Activated CD4-positive, alpha-beta T cell treated with anti-CD3 and anti-CD28 coated beads for 4 hours (primary cell): ENCODE measurements at places on chromosomes 7 and 10.

GRCh38 chr7:3206101-3206500 is 95.0 kb upstream of the SDK1 start:
- DNase-seq, result no peak

DNA sequence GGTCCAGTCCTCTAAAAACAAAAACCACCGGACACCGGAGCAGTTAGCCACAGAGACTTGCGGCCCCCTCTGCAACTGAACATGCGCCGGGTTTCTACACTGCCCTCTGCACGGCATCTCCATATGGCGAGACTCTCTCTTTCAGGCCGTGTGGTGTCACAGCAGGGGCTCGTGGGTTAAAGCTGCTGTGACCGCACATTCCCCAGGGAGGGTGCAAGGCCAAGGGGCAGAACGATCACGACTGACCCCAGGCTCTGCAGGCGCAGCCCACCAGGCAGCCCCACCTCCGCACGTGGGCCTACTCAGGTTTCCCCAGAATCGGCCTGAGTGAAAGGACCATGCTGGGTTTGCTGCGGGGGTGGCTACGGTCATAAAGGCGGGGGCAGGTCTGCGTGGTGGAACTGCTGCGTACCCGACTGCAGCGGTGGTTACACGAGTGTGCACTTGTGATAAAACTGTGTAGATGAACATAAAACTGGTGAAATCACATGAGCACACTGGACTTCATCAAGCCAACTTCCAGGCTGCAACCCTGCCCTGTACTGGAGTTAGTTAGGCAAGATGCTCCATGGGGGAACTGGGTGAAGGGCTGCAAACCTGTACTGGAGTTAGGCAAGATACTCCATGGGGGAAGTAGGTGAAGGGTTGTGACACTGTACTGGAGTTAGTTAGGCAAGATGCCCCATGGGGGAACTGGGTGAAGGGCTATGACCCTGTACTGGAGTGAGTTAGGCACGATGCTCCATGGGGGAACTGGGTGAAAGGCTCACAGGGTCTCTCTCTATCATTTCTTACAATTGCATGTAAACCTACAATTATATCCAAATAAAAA is 81.4 kb upstream of the PPP2R2D start:
- no peak for DNase-seq

GRCh38 chr7:16926283-16926682 is 44.5 kb upstream of the AGR3 start:
- no peak for DNase-seq

- DNase-seq, result no peak
Observed at GRCh38 chr7:117781707-117782106, 91.5 kb downstream of the CTTNBP2 start.

- no peak for DNase-seq
Observed at GRCh38 chr10:130747356-130747755, 564.2 kb downstream of the TCERG1L start.

GRCh38 chr10:20745556-20746375 is 151.3 kb downstream of the NEBL start:
- DNase-seq, result no peak

- DNase-seq, result no peak
Observed at GRCh38 chr7:141700296-141700847, 1.6 kb downstream of the DENND11 start.

DNA sequence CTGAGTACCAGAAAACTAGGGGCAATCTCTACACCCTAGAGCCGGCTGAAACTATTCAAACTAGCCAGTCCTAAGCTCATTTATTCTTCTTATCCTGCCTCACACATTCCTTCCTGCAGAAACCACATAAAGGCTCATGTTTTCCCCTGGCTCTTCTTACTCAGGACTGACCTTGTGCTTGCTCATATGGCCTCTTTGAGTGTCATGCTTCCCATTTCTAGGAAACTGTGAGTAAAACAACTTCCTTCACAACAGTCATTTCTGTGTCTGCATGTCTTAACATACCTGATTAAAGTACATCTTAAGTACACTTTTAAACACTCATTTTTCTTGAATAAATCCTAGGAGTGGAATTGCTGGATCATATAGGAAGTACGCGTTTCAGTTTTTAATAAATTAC is 52.3 kb upstream of the KIAA1217 start:
- no peak for DNase-seq

- no peak for DNase-seq
Observed at GRCh38 chr7:131655866-131656265, 99.4 kb upstream of the PODXL start.

GRCh38 chr10:19767876-19768275 is 48.4 kb upstream of the PLXDC2 start:
- DNase-seq, result no peak

GRCh38 chr7:150313870-150314269 is 9.3 kb upstream of the LRRC61 start:
- no peak for DNase-seq

DNA sequence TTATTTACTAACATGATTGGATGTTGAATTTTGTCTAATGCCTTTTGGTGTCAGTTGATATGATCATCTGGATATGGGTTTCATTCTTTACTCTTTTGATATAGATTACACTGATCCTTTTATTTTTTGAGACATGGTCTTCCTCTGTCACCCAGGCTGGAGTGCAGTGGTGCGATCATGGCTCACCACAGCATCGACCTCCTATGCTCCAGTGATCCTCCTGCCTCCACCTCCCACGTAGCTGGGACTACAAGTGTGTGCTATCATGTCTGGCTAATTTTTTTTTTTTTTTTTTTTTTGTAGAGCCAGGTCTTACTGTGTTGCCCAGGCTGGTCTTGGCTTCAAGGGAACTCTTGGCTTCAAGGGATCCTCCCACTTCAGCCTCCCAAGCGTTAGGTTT is 27.1 kb downstream of the BMS1 start:
- DNase-seq, result no peak

DNA sequence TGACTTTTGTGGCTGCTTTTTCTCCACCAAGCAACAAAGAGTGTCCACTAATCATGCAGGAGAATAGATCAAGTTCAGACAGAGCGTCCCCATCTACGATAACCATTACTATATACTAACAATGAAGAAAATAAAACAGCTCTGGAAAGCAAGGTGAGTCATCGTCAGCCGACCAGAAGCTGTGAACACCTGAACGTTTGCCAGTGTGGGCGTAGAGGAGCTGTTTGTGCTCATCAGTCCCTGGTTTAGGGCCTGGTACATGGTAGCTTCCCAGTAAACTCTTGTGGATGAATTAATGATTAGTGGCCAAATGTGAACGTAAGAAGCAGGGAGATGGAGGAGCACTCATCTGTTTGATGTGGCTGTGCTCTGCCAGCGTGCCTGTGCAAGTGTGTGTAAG is 180.7 kb downstream of the EVX1 start:
- no peak for DNase-seq

- DNase-seq, result no peak
Observed at GRCh38 chr10:3265088-3265487, 92.5 kb upstream of the PITRM1 start.

DNA sequence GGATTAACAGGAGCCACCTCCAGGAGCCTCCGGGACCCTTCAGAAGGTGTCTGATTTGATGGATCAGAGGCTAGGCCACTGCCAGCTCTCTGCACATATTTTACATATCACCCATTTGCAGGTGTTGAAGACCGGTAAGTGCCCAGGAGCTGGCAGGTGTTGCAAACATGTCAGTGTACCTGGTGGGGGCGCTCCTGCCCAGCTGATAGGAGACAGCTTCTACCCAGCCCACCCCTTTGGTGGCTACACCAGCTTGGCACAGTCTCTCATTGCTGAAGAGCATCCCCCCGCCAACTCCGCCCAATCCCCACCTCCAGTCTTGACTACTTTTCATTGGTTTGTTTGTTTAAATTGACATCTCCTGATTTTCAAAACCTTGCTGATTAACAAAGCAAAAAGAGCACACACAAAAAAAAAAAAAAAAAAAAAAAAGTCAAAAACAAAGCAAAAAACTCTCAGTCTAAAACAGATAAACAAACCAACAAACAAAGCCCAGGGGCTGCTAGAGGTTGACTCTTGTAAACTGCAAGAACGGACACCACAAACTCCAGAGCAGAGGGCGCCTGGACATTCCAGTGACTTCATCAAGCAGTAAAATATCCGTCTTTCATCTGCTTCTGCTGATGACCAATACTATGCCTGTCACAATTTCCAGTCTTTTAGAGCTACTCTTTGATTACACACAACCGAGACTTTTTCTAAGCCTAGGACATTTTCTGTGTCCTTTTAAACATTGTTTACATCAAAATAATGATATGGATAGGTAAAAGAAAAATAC is 275.3 kb downstream of the NRG3 start:
- DNase-seq, result no peak

DNA sequence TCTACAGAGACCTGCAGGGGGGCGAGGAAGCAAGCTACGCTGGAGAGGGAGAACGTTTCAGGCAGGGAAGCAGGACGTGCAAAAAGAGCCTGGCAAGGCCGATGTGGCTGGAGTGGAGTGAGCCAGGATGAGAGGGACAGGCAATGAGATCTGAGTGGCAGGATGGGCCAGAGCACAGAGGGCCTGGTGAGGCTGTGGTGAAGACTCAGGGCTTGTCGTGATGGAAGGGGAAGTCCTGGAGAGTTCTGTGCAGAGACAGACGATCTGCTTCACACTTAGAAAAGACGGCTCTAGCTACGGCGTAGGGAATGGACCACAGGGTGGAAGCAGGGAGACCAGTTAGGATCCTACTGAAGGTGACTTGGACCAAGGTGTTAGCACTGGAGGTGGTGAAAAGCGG is 87.0 kb downstream of the SH3PXD2A start:
- no peak for DNase-seq

- peak; percentile 4 for DNase-seq
Observed at GRCh38 chr7:88218836-88219605, 817 bp downstream of the SRI start.

GRCh38 chr10:121524157-121524817 is 74.0 kb downstream of the FGFR2 start:
- no peak for DNase-seq

DNA sequence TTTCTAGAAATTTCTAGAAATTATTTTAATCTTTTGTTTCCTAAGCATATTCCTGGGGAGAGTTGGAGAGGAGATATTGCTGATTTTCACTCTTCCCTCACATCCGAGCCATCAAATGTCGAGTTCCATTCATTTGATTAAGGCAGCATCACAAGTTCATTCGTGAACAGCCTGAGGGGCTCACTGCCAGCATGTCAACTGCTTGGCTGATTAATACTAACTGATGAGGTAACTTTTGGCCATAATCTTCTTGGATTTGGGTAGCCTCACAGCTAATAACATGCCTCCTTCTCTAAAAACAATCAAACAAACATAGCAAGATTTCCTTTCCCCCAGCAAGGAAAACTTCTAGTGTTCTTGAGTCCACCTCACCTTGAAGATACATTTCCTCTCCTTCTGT is 87.1 kb upstream of the AFAP1L2 start:
- no peak for DNase-seq

DNA sequence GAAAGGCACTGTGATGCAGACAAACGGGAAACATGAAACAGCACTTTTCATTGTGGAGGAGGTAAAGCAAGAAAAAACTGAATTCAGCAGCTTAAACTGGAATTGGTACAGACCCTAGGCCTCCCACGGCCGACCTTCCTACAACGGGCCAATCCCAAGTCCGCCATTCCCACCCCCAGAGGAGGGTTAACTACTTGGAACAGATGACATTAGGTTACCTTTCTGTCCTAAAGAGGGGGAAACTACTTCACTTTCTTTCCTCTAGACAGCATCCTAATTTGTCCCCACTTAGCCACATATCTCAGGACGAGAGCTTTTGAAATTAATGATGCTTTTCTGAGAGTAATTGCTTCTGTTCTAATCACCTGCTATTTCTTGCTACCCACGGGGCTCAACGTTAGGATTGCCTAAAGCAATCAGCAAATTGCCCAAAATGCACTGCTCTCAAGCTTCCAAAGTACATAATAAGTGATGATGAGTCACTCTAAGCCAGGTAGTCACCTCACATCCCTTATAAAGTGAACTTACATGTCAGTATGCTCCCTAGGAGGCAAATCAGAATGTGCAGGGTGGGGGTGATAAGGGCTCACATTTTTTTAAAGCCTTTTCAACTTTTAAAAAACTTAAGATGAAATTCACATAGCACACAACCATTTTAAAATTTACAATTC is 36.7 kb downstream of the LSM5 start:
- DNase-seq, result no peak

DNA sequence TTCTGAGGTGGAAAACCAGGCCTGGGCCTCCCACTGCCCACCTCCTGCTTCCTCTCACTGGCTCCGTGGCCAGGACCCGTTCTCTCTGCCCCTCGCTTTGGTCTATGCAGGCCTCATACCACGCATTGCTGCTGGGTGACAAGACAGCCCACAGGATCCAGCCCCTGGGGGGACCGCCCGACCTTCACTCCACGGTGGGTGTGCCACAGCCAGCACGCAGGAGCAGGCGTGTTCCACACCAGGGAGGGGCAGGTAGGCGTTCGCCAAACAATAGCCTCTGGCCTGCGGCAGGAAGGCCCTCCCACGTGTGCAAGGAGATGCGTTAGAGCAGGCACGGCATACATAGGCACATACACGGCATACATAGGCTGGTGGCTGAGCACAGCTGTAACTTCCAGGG is 233.4 kb downstream of the WDR37 start:
- DNase-seq, result no peak

DNA sequence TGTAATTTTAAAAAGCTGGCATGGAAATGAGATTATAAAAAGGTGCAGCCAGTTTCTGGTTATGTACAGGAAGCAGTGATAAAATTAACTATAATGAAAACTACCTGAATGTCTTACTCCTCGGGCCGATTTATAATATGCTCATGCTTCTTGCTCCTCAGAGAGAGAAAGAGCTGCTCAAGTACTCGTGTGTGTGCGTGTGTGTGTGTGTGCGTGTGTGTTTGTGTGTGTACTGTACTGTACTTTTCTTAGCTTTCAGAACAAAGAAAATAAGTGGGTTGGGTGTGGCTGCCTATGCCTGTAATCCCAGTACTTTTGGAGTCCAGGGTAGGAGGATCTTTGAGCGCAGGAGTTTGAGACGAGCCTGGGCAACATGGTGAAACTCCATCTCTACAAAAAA is 96.6 kb upstream of the NMT2 start:
- no peak for DNase-seq

DNA sequence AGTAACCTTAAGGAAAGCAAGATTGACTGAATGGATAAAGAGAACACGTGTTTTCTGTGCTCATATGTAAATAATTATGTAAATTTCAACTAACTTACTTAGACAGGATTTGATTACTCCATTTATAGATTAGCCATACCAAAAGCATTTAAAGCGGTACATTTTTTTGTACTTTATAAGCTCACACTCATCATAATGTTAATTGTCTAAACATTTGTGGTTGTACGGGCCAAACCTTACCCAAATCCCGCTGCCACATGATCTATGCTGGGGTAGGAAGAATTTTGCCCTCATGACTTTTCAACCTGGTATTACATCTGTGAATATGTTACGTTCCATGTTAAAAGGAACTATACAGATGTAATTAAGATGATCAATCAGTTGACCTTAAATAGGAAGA is 29.1 kb downstream of the MKX start:
- no peak for DNase-seq

GRCh38 chr10:17725703-17726102 is 26.3 kb upstream of the TMEM236 start:
- no peak for DNase-seq

DNA sequence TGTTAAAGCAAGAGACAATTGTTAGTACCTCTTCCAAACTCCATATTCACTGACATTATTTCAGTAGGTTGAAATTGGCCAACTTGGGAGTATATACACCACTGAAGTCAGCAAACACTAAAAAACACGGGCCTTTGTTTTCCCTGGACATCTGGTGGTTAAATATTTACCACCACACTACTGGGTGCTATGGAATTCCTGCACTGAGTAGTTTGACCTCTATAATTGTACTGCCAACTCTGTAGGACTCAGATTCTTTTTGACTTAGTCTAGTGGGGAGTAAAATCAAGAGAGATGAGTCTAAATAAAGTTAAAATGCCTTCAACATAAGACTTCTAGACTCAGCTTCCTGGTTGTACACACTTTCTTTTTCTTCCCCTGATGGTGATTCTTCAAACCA is 41.3 kb upstream of the TES start:
- DNase-seq, result no peak
